Caco-2 (cell line): ENCODE measurements at places on chromosomes 7 and 10.

DNA sequence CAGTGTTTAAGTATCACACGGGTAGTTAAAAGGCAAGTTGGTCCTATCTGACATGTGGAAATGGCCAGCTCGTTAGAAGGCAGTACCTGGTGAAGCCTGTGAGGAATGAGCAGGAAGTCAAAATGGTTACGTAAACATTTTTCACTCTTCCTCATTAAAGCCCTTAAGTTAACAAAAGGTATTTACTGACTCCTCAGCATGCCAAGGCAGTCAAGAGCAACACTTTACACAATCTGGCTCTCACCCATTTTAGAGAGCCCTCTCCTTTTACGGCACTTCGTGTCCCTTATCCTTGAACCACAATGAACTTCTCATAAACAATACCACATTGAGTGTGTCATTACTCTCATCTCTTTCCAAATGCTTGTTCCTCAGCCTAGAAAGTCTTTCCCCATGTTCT, 11.0 kb upstream of the RSBN1L start:
- no peak overlapping the region for H3K27ac ChIP-seq
- DNase-seq: no peak
- H3K27me3 ChIP-seq: no peaks in the 10 kb centered on the region
- no peak overlapping the region for H3K4me3 ChIP-seq
- H3K4me1 ChIP-seq: peaks cover 49% of the 10 kb centered on the region
- peaks cover 4% of the 10 kb centered on the region for H3K36me3 ChIP-seq

- no peaks in the 10 kb centered on the region for H3K4me1 ChIP-seq
- H3K36me3 ChIP-seq: no peaks in the 10 kb centered on the region
- H3K4me3 ChIP-seq: no peak overlapping the region
- no peaks in the 10 kb centered on the region for H3K27me3 ChIP-seq
Measured at GRCh38 chr7:71021131-71021530, 110.8 kb upstream of the GALNT17 start.

DNA sequence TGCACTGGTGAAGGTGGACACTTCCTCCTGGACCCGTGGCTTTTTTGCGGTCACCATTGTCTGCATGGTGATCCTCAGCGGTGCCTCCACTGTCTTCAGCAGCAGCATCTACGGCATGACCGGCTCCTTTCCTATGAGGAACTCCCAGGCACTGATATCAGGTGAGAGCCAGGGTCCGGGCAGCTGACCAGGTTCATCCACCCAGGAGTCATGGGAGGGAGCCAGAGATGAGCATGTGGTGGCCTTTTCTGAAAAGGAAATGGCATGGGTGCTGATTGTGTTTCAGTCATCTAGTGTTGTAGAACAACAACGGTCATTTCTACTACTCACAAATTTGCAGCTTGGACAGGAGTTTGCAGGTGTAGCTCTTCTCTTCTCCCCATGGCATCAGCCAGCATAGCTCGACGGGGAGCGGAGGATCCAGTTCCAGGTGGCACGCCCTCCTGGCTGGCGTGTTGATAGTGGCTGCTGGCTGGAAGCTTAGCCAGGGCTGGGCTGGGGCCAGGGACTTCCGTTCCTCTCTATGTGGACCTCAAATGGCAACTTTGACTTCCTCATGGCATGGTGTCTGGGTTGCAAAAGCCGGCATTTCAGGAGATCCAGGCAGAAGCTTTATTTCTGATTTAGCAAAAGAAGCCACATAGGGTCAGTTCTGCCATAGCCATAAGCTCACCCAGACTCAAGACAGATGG, 32.7 kb downstream of the SLC29A3 start:
- H3K27ac ChIP-seq: no peak overlapping the region
- peaks cover 27% of the 10 kb centered on the region for H3K4me1 ChIP-seq
- no peak for DNase-seq
- no peaks in the 10 kb centered on the region for H3K27me3 ChIP-seq
- H3K36me3 ChIP-seq: no peaks in the 10 kb centered on the region

DNA sequence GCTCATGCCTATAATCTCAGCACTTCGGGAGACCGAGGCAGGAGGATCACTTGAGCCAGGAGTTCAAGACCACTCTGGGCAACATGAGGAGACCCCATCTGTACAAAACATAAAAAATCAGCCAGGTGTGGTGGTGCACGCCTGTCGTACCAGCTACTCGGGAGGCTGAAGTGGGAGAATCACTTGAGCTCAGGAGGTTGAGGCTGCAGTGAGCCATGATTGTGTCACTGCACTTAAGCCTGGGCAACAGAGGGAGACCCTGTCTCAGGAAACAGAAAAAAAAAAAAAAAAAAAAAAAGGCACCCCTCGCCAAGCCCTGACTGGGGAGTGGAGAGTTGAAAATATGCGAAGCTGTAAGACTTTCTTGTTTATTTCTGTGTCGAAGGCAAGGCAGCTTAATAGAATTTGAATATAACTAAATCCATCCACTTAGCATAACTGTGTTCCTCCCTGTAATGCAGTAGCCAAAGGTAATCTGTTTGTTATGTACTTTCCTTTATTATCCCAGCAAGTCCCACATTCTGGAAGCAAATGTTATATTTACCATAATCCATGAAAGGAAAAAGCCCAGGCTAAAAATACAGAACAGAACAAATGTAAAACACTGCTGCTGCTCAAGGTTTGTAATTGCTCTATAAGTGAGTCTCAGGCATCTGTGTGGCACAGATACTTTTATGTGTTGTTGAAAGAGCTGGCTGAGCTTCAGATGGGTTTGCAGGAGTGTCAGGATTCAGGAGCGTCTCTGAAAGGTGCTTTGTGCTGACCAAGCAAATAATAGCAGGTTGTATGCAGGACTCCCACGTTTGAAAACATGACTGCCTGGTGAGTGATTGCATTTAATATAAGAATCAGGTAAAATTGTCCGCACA, 127.2 kb downstream of the CELF2 start:
- no peak for DNase-seq
- peaks cover 16% of the 10 kb centered on the region for H3K4me1 ChIP-seq
- H3K27me3 ChIP-seq: no peaks in the 10 kb centered on the region

- no peaks in the 10 kb centered on the region for H3K27me3 ChIP-seq
- DNase-seq: no peak
- peak overlapping the region; percentile 55 for H3K27ac ChIP-seq
- no peaks in the 10 kb centered on the region for H3K36me3 ChIP-seq
- H3K4me1 ChIP-seq: peaks cover 35% of the 10 kb centered on the region
Measured at GRCh38 chr10:5538892-5539651, 14.3 kb downstream of the CALML3 start.

DNA sequence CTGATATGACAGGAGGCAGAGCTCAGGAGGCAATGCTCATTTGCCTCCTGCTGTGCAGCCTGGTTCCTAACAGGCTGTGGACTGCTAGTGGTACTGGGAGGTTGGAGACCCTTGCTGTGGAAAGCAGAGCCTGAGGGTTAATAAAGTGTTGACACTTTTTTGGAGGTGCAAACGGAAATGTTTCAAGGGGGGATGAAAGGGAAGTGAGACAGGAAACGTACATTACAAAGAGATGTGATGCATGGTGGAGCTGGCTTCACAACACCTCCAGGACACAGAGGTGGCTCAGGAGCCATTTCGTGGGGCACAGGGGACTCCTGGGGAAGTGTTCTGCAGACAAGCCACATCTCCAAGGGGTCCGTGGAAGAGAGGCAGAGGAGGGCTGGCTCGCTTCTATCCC, 137.6 kb upstream of the SVIL start:
- no peak overlapping the region for H3K4me3 ChIP-seq
- no peaks in the 10 kb centered on the region for H3K4me1 ChIP-seq
- H3K27ac ChIP-seq: no peak overlapping the region
- DNase-seq: no peak

GRCh38 chr7:55463686-55464262, 98.6 kb downstream of the LANCL2 start:
- H3K4me1 ChIP-seq: no peaks in the 10 kb centered on the region
- no peak overlapping the region for H3K4me3 ChIP-seq
- no peak overlapping the region for H3K27ac ChIP-seq
- H3K36me3 ChIP-seq: no peaks in the 10 kb centered on the region; the same call in 1 of the 2 replicates
